ENCODE measurements at places on chromosomes 3 and 15. TPM values are rescaled to one million over a fixed set of nuclear protein-coding genes. Genes with fewer than 3 reads are reported as not detected.

- DNase-seq: no peak
- H3K4me3 ChIP-seq: no peak overlapping the region
- no peaks in the 10 kb centered on the region for H3K4me1 ChIP-seq
- no peaks in the 10 kb centered on the region for H3K36me3 ChIP-seq
- H3K27ac ChIP-seq: no peak overlapping the region
- H3K27me3 ChIP-seq: no peaks in the 10 kb centered on the region
Measured at GRCh38 chr3:49901366-49902339, 2.0 kb downstream of the MST1R start.

- H3K36me3 ChIP-seq: no peaks in the 10 kb centered on the region
- peak overlapping the region; percentile 75 for H3K27ac ChIP-seq
Measured at GRCh38 chr3:187748050-187748481, 2.8 kb upstream of the BCL6 start.

TTLL13 gene
- total RNA-seq: not detected

CIDEC gene
- not detected for total RNA-seq

ZNF80 gene
- total RNA-seq: not detected

Data from A673 (cell line).